Colonic mucosa (tissue), 4 donors: ENCODE measurements at places on chromosomes 3 and 15.

GRCh38 chr3:5022966-5023776 lies 43.9 kb downstream of the BHLHE40 start:
- H3K27me3 ChIP-seq = no peaks in the 10 kb centered on the region
- H3K27ac ChIP-seq = no peak overlapping the region
- DNase-seq = no peak
- peaks cover 3% of the 10 kb centered on the region for H3K4me1 ChIP-seq
- no peaks in the 10 kb centered on the region for H3K36me3 ChIP-seq
- no peak overlapping the region for H3K4me3 ChIP-seq

- no peaks in the 10 kb centered on the region for H3K36me3 ChIP-seq
- no peak overlapping the region for H3K4me3 ChIP-seq
- DNase-seq = no peak
- no peaks in the 10 kb centered on the region for H3K27me3 ChIP-seq
- H3K27ac ChIP-seq = no peak overlapping the region
- no peaks in the 10 kb centered on the region for H3K4me1 ChIP-seq
These were observed 155.7 kb downstream of the DOCK3 start for GRCh38 chr3:50830451-50830850.

GRCh38 chr15:50813089-50813488 lies 47.6 kb upstream of the SPPL2A start:
- no peak overlapping the region for H3K4me3 ChIP-seq
- DNase-seq = no peak
- no peak overlapping the region for H3K27ac ChIP-seq

DNA sequence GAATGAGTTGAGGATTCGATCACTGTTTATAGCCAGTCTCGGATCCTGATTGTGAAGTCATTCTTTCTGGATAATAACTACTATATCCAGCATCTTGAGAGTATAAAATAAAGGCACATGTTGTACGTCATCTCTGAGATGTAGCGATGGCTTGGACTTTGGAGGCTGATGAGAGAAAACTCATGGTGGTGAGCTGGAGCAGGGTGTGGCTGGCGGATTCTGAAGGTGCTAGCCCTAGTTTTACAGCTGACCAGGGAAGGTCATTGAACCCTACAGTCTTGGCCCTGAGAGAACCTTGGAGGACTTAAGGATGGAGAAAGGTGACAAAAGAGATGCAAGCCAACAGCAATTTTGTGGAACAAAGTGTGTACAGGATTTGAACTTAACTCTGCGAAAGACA lies 153.8 kb downstream of the IGF1R start:
- H3K27me3 ChIP-seq = no peaks in the 10 kb centered on the region
- peaks cover 13% of the 10 kb centered on the region for H3K4me1 ChIP-seq
- H3K27ac ChIP-seq = no peak overlapping the region
- no peak overlapping the region for H3K4me3 ChIP-seq

DNA sequence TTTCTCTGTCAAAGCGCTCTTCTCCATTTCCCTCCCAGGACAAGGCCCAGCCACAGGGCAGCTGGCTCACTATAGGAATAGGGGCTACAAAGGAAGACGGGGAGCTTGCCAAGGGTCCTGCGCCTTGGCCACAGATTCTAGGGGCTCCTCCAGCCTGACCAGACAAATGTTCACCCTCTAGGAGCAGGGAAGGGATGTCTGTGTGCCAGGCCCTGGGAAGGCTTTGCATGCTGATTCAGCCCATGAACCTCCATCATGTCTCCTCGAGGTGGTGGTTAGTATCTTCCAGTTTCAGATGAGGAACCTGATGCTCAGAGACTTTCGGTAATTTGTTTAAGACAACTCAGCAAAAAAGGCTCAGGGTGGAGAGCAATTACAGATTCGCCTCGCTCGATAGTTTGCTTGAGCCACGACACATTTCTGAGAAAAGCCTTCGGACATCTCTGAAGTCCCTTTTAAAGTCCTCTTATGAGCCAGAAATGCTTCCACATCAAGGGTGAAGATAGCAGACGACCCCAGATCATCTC lies 110.0 kb downstream of the XXYLT1 start:
- DNase-seq = no peak
- peak overlapping the region; percentile 50 for H3K27ac ChIP-seq

DNA sequence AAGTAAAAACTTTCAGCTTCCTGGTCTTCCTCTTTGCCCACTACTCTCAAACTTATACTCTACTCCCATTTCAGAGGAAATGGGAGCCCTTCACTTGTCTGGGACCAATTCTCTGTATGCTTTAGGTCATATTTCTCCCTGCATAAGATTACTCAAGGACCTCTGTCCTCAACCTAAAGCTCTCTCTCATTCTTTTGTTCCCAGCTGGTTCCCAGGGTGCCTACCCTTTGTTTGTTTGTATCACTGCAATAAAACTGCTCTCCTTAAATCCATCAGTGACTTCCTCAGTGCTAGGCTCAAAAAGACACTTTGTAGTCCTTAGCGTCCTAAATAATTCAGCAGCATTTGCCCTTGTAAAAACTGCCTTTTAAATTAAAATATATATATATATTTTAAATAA lies 2.9 kb downstream of the NGRN start:
- H3K4me1 ChIP-seq = peaks cover 23% of the 10 kb centered on the region
- no peak overlapping the region for H3K4me3 ChIP-seq
- peaks cover 7% of the 10 kb centered on the region for H3K36me3 ChIP-seq
- peak overlapping the region; percentile 21 for H3K27ac ChIP-seq
